ENCODE measurements at places on chromosomes 1 and 21.

GRCh38 chr1:31421371-31422040 lies 8.5 kb downstream of the SERINC2 start:
- DNase-seq = no peak

DNA sequence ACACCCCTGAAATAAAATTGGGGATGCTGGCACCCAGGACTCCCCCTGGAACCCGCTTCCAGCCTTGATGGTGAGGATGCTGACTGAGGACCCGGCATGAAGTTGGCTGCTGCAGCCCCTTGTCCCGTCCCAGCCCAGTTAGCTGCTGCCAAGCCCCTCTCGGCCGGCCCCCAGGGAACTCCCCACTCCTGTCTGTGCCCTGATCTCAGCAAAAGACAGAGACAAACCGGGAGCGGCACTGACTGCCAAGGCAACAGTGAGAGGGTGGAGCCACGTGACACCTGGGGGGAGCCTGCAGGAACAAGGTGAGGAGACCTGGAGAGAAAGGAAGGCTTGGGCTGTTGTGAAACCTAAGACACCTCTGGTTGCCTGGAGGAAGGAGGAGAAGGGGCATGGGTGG lies 24.7 kb downstream of the CASZ1 start:
- DNase-seq = no peak

DNA sequence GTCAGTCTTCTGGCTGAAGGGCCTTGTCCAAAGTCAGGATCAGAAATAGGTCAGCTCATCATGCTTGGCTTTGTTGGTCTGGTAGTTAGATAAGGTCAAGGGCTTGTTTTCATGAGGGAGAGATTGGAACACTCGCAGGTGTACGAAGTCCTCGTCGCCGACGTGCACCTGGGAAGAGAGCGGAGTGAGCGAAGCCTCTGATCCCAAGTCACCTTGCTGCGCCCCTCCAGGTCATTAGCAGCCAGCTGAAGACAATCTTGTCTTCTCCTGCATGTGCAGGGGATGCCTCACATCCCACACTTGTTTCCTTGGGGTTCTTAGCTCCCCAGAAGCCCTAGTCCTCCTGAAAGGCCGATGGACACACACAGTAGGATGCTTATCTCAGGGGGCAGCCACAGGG lies 1.9 kb downstream of the CSTB start:
- no peak for DNase-seq

DNA sequence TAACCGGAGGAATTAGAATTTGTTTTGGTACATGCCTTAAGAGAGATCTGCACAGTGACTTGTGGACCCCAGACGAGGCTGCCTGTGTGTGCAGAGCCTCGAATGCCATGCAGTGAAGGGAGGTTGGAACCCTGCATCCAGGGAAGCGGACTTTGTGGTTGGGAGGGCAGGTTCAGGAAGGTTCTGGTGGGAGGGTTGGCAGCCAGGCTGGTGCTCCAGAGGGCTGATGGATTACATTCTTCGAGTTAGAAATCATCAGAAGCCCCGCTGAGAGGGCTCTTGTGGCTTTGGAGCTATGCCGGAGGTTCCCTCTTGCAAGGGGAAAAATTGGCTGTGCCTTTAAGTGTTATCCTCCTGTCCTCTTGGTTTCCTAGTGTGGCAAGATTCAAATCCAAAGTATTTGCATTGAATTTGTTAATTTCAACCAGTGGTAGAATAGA lies 21.1 kb downstream of the ROR1 start:
- DNase-seq = no peak

Measured in stimulated activated CD4-positive, alpha-beta T cell treated with anti-CD3 and anti-CD28 coated beads, Interleukin-15, amount 100 ng/mL, for 1 hour (primary cell).